ENCODE measurements at places on chromosomes 13 and 19. TPM values are rescaled to one million over a fixed set of nuclear protein-coding genes. Genes with fewer than 3 reads are reported as not detected.

- no peaks in the 10 kb centered on the region for H3K36me3 ChIP-seq
- H3K4me3 ChIP-seq = no peak overlapping the region
- H3K27ac ChIP-seq = no peak overlapping the region
- H3K27me3 ChIP-seq = peaks cover 7% of the 10 kb centered on the region
- DNase-seq = no peak
These were observed 5.5 kb downstream of the ZNRF4 start for GRCh38 chr19:5460748-5461147.

DNA sequence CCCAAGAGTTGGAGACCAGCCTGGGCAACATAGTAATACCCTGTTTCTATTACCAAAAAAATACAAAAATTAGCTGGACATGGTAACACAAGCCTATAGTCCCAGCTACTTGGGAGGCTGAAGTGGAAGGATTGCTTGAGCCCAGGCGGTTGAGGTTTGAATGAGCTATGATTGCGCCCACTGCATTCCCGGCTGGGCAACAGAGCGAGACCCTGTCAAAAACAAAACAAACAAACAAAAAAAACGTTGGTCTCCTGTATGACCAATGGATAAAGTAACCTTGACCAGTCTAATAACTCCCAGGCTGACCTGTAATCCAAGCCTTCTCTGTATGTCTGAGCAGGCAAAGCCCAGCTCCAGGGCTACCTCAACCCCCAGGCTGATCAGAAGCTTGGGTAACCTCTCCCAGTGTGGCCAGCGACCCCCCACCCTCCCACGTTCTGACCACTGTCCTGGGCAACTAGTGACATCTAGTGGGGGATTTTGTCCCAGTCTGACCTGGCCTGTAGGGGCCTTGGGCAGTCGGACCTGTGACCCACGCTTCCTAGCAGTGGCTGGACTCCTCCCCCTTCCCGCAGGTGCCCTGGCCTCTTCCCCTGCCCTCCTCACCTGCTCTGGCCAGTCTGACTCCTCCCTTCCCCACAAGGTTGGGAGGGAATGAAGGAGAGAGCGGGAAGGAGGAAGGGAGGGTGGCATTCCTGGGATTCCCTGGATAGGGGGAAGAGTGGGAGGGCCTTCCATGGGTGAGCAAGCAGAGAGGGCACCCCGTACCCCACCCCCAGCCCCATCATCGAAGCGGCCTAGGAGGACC is 1.0 kb upstream of the BCAM start:
- H3K4me1 ChIP-seq = peaks cover 42% of the 10 kb centered on the region
- H3K4me3 ChIP-seq = no peak overlapping the region
- H3K27ac ChIP-seq = no peak overlapping the region

ADPRHL1 gene
- 2.0 TPM for polyA plus RNA-seq

ONECUT3 gene
- under 0.01 TPM for polyA plus RNA-seq

PDE4C gene
- 0.03 TPM for polyA plus RNA-seq

DNA sequence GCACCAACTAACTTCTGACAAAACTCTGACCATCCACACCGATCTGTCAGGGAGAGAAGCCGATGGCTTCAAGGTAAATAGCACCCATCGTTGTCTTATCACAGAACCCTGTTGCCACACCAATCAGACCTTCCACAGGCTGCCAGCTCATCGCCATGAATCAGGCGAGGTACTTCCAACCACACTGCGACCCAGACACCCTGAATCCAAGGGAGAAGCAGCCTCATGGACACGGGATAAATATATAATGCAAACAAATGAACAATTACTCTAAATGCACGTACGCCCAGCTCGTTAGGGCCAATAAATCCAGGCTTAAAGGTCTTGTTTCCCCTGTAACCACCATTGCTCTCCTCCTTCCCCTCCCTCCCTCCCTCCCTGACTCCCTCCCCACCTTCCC is 20.8 kb downstream of the RANBP3 start:
- H3K4me1 ChIP-seq = peaks cover 3% of the 10 kb centered on the region
- DNase-seq = no peak
- H3K27me3 ChIP-seq = no peaks in the 10 kb centered on the region

DNA sequence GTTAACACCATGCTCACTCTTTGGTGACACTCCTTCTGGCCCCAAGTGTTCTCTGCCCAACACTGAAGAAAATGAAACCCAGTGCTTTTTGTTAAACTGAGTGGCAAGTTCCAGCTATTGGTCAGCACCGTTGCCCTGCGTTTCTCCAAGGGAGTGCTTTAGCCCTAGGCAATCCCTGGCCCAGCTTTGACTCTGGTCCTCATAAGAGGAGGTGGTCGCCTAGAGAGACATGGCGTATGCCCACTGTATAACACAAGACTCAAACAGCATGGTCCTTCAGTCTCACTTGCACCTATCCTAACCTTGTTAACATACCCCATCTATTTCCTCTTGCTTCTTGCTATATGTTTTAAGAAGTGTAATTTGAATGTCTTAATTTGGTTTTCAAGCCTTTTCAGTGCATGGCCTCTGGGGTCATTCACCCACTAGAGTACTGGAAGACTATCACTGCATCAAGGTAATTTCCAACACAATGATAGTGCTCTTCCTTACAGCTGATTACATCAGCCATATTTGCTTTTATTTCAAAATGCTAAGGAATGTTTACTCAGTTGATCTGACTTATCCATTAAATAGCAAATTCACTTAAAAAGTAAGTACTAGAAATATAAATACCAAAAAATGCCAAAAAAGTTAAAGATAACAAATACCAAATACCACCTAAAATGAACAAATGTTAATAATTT is 190.5 kb upstream of the SOX21 start:
- DNase-seq = no peak
- H3K27me3 ChIP-seq = no peaks in the 10 kb centered on the region
- H3K36me3 ChIP-seq = no peaks in the 10 kb centered on the region
- H3K4me3 ChIP-seq = no peak overlapping the region
- no peaks in the 10 kb centered on the region for H3K4me1 ChIP-seq

GRCh38 chr13:99717959-99718674 is 216.8 kb downstream of the TM9SF2 start:
- H3K27me3 ChIP-seq = no peaks in the 10 kb centered on the region
- no peak overlapping the region for H3K4me3 ChIP-seq
- no peak for DNase-seq
- H3K36me3 ChIP-seq = no peaks in the 10 kb centered on the region
- no peaks in the 10 kb centered on the region for H3K4me1 ChIP-seq

DNA sequence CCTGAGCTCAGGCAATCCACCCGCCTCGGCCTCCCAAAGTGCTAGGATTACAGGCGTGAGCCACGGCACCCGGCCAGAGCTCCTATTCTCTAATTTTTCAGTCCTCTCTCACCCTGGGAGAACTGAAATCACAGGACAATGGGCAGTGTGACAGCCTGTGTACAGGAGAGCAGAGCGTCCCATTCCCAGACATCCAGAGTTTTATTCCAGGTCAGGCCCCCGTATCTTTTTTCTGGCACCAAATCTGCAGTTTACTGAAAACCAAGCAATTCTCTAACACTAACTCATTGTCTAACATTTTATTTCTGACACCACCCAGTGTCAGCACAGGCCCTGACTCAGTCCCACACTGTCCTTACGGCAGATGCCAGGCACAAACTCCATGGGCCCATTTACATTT is 6.7 kb downstream of the ZNF708 start:
- H3K4me3 ChIP-seq = no peak overlapping the region
- no peak for DNase-seq
- no peak overlapping the region for H3K27ac ChIP-seq
- H3K36me3 ChIP-seq = no peaks in the 10 kb centered on the region

DNA sequence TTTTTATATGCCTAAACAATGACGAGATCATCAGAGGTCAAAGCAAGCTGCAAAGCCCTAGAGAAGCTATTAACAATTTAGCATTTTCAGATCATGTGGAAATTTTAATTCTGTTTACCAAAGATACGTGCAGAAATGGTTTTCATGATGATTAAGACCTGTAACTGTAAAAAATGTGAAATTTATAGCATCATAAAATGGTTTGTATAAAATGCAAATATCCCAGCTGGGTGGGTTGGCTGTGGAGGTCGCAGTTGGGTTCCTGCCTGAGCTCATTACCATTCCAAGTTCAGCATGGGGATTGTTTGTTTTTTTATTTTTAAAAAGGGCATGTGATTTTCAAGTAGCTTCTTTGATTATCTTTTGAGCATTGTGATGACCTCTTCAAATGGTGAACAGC is 47.9 kb upstream of the SIAH3 start:
- H3K4me1 ChIP-seq = no peaks in the 10 kb centered on the region
- H3K27me3 ChIP-seq = peaks cover 20% of the 10 kb centered on the region
- no peak overlapping the region for H3K27ac ChIP-seq

SDHAF1 gene
- polyA plus RNA-seq = 8.0 TPM

MEDAG gene
- polyA plus RNA-seq = 0.03 TPM

- H3K4me3 ChIP-seq = no peak overlapping the region
- no peak for DNase-seq
- H3K27ac ChIP-seq = no peak overlapping the region
- no peaks in the 10 kb centered on the region for H3K27me3 ChIP-seq
- no peaks in the 10 kb centered on the region for H3K36me3 ChIP-seq
- no peaks in the 10 kb centered on the region for H3K4me1 ChIP-seq
These were observed 747.8 kb downstream of the EFNB2 start for GRCh38 chr13:105787632-105788031.

- no peak for DNase-seq
- H3K27ac ChIP-seq = no peak overlapping the region
- no peak overlapping the region for H3K4me3 ChIP-seq
- H3K4me1 ChIP-seq = no peaks in the 10 kb centered on the region
- H3K27me3 ChIP-seq = no peaks in the 10 kb centered on the region
These were observed 18.5 kb upstream of the CNMD start for GRCh38 chr13:52758114-52758513.

FAM124A gene
- polyA plus RNA-seq = 0.10 TPM

- H3K4me1 ChIP-seq = peaks cover 3% of the 10 kb centered on the region
- H3K27ac ChIP-seq = no peak overlapping the region
- no peak overlapping the region for H3K4me3 ChIP-seq
- H3K36me3 ChIP-seq = no peaks in the 10 kb centered on the region
These were observed 36.3 kb upstream of the LSM14A start for GRCh38 chr19:34135821-34136611.

DNA sequence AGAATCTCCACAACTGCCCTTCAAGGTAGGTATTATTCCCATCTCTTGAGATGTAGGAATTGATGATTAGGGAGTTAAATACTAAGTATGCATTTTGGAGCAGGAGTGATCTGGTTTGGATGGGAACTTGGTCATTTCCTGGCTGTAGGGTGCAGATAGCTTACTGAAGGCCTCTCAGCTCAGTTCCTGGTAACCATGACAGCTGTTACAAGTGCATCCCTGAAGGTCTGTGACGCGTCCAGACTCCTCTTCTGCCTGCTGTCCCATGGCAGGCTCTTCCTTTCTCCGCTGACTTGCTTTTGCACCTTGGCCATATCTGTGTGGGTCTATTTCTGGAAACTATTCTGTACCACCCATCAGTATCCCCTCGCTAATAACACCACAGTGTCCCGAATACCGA is 387.8 kb downstream of the ZNF536 start:
- H3K27me3 ChIP-seq = no peaks in the 10 kb centered on the region
- H3K4me1 ChIP-seq = no peaks in the 10 kb centered on the region
- H3K27ac ChIP-seq = no peak overlapping the region
- H3K4me3 ChIP-seq = no peak overlapping the region
- no peaks in the 10 kb centered on the region for H3K36me3 ChIP-seq
- no peak for DNase-seq

DNA sequence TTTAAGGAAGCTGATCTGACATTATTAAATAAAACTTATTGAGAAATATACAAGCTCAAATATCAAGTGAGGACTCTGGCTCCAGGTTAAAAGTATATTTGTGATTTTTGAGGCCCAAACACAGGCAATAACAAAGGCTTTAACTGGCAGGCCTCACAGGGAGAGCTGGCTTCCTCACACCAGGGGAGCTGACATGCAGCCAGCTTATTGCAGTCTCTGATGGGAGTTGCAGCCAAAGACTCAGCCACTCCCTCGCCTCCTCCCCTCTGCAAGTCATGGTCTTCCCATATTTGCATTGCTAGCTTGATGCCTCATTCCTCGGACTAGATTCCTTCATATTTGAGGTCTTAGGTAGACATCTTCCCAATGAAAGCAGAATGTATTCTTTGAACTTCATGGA is 647.1 kb upstream of the SLITRK6 start:
- no peaks in the 10 kb centered on the region for H3K27me3 ChIP-seq
- DNase-seq = no peak
- no peak overlapping the region for H3K27ac ChIP-seq
- H3K36me3 ChIP-seq = no peaks in the 10 kb centered on the region
- H3K4me3 ChIP-seq = no peak overlapping the region
- H3K4me1 ChIP-seq = no peaks in the 10 kb centered on the region

ZMYM2 gene
- polyA plus RNA-seq = 51.3 TPM

DNA sequence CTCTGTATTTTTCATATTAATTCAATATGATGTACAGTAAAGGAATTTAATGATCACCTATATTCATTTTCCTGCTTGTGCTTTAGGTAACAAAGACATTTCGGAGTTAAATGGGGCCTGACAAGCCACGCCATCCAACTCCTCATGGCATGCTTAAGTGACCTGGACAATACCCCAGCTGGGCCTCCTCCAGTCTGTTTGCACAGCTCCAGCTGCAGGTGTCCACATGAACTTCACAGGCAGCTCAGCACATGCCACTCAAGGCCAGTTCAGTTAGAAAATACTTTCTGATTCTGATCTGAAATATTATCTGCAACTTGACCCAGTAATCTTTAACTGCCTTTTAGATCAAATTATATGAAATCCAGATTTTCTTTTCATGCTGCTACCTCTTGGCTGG is 89.6 kb upstream of the SLC15A1 start:
- no peak overlapping the region for H3K27ac ChIP-seq
- peaks cover 36% of the 10 kb centered on the region for H3K36me3 ChIP-seq
- no peaks in the 10 kb centered on the region for H3K4me1 ChIP-seq
- H3K27me3 ChIP-seq = no peaks in the 10 kb centered on the region

- H3K27ac ChIP-seq = no peak overlapping the region
- H3K4me3 ChIP-seq = no peak overlapping the region
- H3K27me3 ChIP-seq = no peaks in the 10 kb centered on the region
- H3K36me3 ChIP-seq = no peaks in the 10 kb centered on the region
These were observed 15.4 kb upstream of the SBNO2 start for GRCh38 chr19:1189419-1189818.

GRCh38 chr13:26952551-26953143 is 192.1 kb upstream of the GPR12 start:
- H3K4me1 ChIP-seq = no peaks in the 10 kb centered on the region
- no peak overlapping the region for H3K4me3 ChIP-seq
- H3K27ac ChIP-seq = no peak overlapping the region
- DNase-seq = no peak
- no peaks in the 10 kb centered on the region for H3K36me3 ChIP-seq

GRCh38 chr13:98875146-98875729 is 102.6 kb downstream of the DOCK9 start:
- no peak overlapping the region for H3K4me3 ChIP-seq
- peaks cover 43% of the 10 kb centered on the region for H3K36me3 ChIP-seq
- DNase-seq = no peak
- H3K27me3 ChIP-seq = no peaks in the 10 kb centered on the region

GRCh38 chr13:76667551-76667950 is 218.7 kb downstream of the KCTD12 start:
- H3K27ac ChIP-seq = no peak overlapping the region
- H3K4me1 ChIP-seq = peaks cover 2% of the 10 kb centered on the region
- DNase-seq = no peak
- H3K36me3 ChIP-seq = no peaks in the 10 kb centered on the region

All from keratinocyte (primary cell).